ENCODE measurements at places on chromosomes 11 and 22.

GRCh38 chr11:34860518-34860917, 55.7 kb downstream of the APIP start:
- no peak for DNase-seq

- no peak for DNase-seq
Measured at GRCh38 chr11:85718126-85718943, 32.3 kb upstream of the CCDC89 start.

- DNase-seq, result no peak
Measured at GRCh38 chr11:15113381-15113780, 1.3 kb upstream of the INSC start.

GRCh38 chr22:48210198-48210580, 1447.7 kb downstream of the TBC1D22A start:
- no peak for DNase-seq

DNA sequence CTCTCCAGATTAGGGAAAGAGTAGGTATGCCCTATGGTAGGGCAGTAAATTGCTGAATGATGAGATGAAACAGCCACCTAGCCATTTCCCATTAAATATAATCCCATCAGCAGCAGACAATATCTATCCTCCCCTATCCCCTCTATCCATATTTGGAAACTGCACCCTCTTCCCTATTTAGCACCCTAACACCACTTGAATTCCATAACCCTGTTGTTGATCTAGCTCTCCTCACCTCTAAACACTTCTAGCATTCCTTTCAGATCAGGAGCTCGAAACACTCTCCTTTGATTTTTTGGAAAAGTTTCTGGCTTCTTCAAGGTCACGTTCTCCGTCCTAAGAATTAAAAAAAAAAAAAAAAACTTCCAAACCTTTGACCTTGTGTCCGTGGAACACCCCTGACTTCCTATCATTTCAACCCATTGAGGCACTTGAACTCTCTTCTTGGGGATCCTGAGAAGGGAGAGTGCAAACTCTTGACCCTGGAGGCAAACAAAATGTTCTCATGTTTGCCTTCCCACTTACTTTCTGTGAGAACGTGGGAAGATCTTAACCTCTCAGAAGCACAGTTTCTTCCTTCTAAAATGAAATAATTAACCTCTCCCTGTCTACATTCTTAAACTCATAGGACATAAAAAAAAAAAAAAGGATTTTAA, 19.0 kb downstream of the TRIM5 start:
- DNase-seq, result no peak

All from activated naive CD8-positive, alpha-beta T cell treated with anti-CD3 and anti-CD28 coated beads, Interleukin-2, amount 50 U/mL, for 16 hours (primary cell).